ENCODE measurements at places on chromosomes 3 and 15.

DNA sequence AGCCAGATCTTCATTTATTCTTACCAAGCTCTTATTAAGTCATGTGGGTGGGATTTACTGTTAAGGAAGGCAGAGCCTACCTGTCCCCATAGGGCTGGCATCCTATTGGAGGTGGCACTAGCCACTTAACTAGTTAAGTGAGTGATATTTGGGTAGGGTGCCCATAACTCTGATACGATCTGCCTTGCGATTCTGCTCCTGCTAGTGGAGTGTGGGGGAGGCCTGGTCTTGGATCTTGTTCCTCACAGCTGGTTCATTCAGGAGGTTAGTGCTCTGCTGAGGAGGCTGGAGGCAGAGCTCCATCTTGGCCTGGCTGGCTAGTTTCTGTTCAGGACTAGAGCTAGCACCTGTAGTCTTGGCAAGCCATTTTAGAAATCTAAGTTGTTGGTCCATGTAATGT lies 9.3 kb downstream of the BAHD1 start:
- no peak for DNase-seq

- no peak for DNase-seq
These were observed 325.5 kb downstream of the SI start for GRCh38 chr3:164752812-164753211.

- DNase-seq, result peak; percentile 11
These were observed 239.9 kb downstream of the CPNE4 start for GRCh38 chr3:131794766-131795388.

DNA sequence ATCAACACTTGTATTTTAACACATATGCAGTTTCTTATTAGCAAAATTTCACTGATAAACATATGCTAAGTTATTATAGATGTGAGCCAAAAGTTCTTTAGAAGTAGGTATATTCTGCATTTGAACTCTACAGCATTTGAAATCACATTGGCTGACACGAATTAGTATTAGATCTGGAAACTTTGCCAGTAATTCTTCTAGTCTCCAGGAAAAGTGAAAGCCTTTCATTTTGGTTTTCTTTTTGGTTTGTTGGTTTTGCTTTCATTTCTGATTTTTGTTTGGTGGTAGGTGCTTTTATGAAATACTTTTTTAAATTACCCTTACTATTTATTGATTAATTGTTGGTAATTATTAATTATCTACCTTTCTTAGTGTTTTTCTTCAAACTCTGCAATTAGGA lies 72.9 kb downstream of the RBMS3 start:
- no peak for DNase-seq

GRCh38 chr3:13065727-13066126 lies 7.5 kb downstream of the IQSEC1 start:
- no peak for DNase-seq

- DNase-seq, result no peak
These were observed 505.2 kb downstream of the SHQ1 start for GRCh38 chr3:72343078-72343477.

- no peak for DNase-seq
These were observed 62.2 kb downstream of the TRPC1 start for GRCh38 chr3:142785996-142786395.

- DNase-seq, result no peak
These were observed 29.9 kb upstream of the GHSR start for GRCh38 chr3:172478116-172478515.

DNA sequence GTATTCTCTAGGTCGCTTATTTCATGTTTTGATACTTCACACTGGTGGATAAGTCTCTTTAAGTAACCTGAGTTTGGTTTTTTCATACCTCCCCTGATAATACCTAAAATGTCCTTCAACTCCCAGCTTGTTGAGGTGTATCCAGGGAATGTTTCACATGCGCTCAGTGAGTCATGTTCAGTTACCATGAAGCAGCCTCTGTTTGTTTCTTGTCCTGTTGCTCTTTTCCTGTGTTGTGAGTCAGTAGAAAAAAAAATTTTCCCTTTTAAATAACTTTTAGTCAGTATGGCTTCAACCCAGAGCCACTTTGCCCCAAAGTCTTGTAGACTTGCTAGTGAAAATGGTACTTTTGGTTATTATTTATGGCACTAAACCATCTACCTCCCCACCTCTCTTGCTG lies 278.4 kb upstream of the ZPLD1 start:
- DNase-seq, result no peak

DNA sequence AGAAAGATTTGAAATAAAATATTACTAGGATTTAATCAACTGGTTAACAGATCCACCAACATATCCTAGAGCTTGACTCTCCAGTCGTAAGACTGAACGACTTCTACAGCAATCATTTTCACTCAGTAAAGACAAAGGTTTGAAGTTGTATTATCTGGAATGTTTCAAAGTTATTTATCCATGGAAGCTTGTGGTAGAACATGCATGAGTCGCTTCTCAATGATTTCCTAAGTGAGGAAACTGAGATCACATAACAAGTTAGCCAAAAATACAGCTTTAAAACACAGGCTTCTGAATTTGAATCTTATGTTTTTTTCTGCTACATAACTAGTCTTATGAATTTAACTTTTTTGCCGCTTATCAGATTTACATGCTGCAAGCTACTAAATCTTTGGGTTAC lies 241.8 kb downstream of the FOXP1 start:
- DNase-seq, result no peak

GRCh38 chr15:80999623-81000036 lies 1.1 kb upstream of the TLNRD1 start:
- DNase-seq, result no peak

GRCh38 chr15:57762302-57762701 lies 55.8 kb downstream of the POLR2M start:
- DNase-seq, result no peak

DNA sequence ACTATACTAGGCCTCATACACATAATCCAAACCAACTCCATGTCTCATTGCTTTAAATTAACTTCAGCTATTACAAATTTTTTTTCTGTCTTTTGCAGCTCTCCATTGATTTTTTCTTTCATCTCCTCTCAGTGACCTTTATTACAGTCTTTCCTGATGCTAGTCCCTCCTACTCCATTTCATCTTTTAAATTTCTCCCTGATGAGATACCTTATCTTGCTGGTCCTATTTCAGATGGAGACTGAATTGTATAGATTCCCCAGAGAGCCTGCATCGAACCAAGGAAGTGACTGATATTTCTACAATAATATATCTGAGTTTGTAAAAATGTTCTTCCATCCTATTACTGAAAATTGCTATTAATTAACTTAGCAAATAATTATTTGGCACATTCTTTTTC lies 45.7 kb upstream of the NEO1 start:
- no peak for DNase-seq

DNA sequence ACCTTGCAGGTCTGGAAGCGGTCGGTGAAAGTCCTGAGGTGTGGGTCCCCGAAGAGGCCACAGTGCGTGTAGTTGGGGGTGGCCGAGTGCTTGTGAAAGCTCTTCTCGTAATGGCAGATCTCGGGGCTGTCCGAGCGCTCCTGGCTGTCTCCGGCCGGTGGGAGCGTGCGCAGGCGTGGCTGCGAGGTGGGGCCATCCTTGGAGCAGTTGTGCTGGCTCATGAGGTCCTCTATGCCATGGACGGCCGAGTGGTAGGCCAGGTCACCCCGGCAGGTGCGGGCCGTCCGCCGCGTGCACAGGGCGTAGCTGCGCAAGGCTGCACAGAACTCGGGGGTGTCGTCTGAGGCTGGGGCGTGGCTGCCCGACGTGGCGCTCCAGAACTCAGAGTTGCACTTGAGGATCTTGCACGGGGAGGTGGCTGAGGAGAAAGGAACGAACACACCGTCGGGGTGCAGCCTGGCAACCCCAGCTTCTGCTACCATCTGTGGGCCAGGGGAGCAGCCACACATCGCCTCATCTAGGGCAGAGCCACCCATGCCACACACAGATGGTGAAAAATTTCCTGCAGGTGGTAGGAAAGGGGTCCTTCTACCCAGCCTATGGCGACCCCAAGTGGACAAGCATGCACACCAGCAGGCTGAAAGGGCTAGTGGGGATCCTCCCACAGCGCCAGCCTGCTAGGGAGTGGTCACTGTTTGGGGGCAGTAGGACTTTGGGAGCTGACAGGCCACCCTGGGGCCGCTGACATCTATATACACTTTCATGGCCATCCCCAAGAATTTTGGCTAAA lies 36.7 kb downstream of the RGMA start:
- no peak for DNase-seq
